Aortic smooth muscle cell (primary cell): ENCODE measurements at places on chromosomes 16 and 17. TPM values are rescaled to one million over a fixed set of nuclear protein-coding genes. Genes with fewer than 3 reads are reported as not detected.

MYH8 gene
- not detected in 2 replicates for total RNA-seq

NECAB2 gene
- 0.13 TPM in 1 of 2 replicates, not detected in the other for total RNA-seq

CCL5 gene
- 0.13 TPM in 1 of 2 replicates, not detected in the other for total RNA-seq

LRRC59 gene
- 133 and 169 TPM in 2 replicates for total RNA-seq

HOXB6 gene
- 0.13 TPM in 1 of 2 replicates, not detected in the other for total RNA-seq

CA7 gene
- not detected in 2 replicates for total RNA-seq

XYLT2 gene
- 48.9 and 61.4 TPM in 2 replicates for total RNA-seq

GUCY2D gene
- not detected in 2 replicates for total RNA-seq

PRKCB gene
- under 0.01 and 0.19 TPM in 2 replicates for total RNA-seq

UTS2R gene
- total RNA-seq, result not detected in 2 replicates

USP10 gene
- 32.3 and 37.1 TPM in 2 replicates for total RNA-seq

ZPBP2 gene
- not detected in 2 replicates for total RNA-seq

CCDC40 gene
- 2.7 and 2.9 TPM in 2 replicates for total RNA-seq

CEMP1 gene
- 0.12 TPM in 1 of 2 replicates, not detected in the other for total RNA-seq

KRT25 gene
- total RNA-seq, result not detected in 2 replicates

SYT17 gene
- 0.26 and 0.50 TPM in 2 replicates for total RNA-seq

ITGAX gene
- 0.12 and 0.26 TPM in 2 replicates for total RNA-seq

CHD9 gene
- 36.1 and 50.6 TPM in 2 replicates for total RNA-seq

EEF2K gene
- total RNA-seq, result 31.0 and 31.1 TPM in 2 replicates

TBC1D3I gene
- total RNA-seq, result not detected in 2 replicates

GFER gene
- total RNA-seq, result 9.9 and 11.2 TPM in 2 replicates

CACNA1G gene
- total RNA-seq, result 0.37 and 0.40 TPM in 2 replicates

VAT1L gene
- total RNA-seq, result 0.26 and 0.81 TPM in 2 replicates

MAP1LC3B gene
- total RNA-seq, result 32.1 and 55.7 TPM in 2 replicates

CACNG5 gene
- not detected in 2 replicates for total RNA-seq

CLEC18C gene
- 0.12 and 0.13 TPM in 2 replicates for total RNA-seq
